ENCODE measurements at places on chromosomes 4 and X.

- no peak for DNase-seq
Observed at GRCh38 chr4:13601048-13601447, 26.5 kb downstream of the BOD1L1 start.

- no peak for DNase-seq
Observed at GRCh38 chrX:152202886-152203285, 64.5 kb upstream of the MAGEA10 start.

GRCh38 chr4:80608281-80608980 lies 272.9 kb downstream of the CFAP299 start:
- no peak for DNase-seq

DNA sequence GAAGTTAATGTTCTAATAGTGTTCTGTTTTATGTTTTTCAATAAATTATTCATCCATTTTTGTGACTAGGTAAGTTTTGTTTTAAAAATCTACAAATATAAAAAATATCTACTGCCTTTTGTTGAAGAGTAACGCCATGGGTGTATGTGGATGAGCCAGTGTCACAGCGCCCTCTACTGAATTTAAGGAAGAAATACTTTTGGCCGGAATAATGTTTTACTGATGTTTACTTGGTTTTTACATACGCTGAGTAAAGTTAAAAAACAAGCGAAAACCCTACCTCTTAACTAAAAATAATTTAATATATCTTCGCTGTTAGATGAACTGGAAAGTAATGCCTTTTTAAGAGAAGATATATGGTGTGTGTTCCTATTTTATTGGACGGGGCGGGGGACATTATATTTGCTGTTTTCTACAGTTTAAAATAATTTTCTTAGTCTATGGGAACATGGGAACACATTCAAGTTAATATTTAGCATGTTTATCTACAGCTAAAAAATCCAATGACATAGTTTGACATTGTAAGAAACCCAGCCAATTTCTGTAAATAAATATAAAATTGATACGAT lies 86.1 kb downstream of the CPE start:
- DNase-seq, result no peak
